ENCODE measurements at places on chromosomes 11 and 22. TPM values are rescaled to one million over a fixed set of nuclear protein-coding genes. Genes with fewer than 3 reads are reported as not detected.

GSTT2 gene
- 0.85 TPM for total RNA-seq

DNA sequence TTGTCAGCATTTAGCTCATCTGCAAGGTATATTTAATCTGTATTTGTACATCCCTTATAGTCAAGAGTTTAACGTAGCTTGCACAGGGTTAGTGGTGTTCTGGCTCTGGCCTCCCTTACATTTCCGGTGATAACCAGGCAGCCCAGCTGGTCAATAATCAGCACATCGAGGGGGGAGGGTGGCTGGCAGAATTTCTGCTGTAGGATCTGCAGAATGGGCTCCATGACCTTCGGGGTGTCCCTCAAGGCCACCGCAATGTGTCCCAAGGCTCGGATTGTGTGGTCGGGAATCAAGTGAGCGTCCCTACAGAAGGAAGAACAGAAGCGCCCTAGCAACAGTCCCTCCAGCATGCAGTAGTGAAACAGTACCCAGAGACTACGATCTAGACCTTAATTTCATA is 25.1 kb downstream of the SERPIND1 start:
- no peak for DNase-seq

FOLH1 gene
- 0.81 TPM for total RNA-seq

DNA sequence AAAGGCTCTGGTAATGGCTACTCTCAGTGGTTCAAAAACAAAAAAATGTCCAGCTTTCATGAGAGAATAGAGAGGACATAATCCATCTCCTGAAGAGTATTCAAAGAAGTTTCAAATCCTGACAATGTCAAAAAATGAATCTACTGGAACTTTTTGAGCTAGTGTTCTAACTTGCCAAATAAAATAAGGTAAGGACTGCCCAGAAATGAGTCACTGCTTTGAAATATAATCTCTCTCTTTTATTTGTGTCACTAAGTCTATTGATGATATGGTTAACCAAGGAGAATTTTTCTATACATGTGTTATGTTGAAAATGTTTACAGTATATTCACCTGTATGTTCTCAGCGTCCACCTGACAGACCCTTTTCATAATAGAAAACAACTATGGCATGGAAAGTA is 3.4 kb downstream of the GUCY1A2 start:
- DNase-seq = no peak

DNA sequence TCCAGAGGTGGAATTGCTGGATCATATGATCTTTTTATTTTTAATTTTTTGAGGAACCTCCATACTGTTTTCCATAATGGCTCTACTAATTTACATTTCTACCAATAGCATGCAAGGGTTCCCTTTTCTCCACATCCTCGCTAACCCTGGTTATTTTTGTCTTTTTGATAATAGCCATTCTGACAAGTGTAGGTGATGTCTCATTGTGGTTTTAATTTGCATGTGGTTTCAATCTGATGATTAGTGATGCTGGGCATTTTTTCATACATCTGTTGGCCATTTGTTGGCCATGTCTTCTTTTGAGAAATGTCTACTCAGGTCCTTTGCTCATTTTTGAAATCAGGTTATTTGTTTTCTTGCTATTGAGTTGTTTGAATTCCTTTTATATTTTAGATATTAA is 15.4 kb upstream of the OR4D5 start:
- DNase-seq = no peak

DNA sequence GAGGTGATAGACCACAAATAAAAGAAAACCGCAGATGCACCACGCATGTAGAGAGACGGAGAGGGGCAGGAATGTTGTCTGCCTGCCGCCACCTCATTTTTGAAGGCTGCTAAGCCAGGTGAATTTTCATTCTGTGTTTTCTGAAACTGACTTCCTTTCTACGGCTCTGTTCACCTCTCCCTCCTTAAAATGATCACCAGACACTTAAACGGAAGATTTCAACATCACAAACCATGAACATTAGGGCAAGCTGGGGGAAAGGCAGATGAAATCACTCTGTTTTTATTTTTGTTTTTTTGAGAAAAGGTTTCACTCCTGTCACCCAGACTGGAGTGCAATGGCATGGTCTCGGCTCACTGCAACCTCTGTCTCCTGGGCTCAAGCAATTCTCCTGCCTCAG is 232.4 kb downstream of the MIAT start:
- no peak for DNase-seq

GRCh38 chr11:18704698-18705097 is 6.1 kb downstream of the TMEM86A start:
- DNase-seq = no peak

- DNase-seq = no peak
These were observed 76.6 kb upstream of the UCP3 start for GRCh38 chr11:74085542-74085892.

GRCh38 chr11:99781074-99781473 is 760.3 kb downstream of the CNTN5 start:
- no peak for DNase-seq

- peak; percentile 43 for DNase-seq
These were observed 1.5 kb downstream of the SLC43A1 start for GRCh38 chr11:57513911-57514537.

GRCh38 chr11:13686776-13687175 is 18.3 kb downstream of the FAR1 start:
- DNase-seq = no peak

GRCh38 chr11:69394234-69394868 is 87.1 kb upstream of the LINC01488 start:
- DNase-seq = no peak

DNA sequence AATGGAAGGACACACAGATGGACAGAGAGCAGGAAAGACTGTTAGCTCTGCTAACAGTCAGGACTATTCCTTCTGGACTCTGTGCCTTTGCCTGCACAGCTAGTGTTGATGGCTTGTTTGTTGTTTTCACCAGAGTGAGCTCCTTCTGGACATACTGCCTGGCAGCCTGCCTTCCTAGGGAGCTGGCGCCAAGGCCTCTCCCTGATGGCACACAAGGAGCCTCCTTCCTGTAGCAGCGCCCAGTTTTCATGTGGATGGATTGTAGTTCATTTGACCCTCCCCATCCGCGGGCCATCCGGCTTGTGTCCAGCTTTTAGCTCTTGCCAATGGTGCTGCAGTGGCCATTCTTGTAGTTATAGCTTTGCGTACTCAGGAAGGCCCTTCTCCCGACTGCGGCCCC is 16.6 kb upstream of the BCR start:
- no peak for DNase-seq

- DNase-seq = no peak
These were observed 354.0 kb upstream of the CCDC90B start for GRCh38 chr11:83639995-83640758.

DNA sequence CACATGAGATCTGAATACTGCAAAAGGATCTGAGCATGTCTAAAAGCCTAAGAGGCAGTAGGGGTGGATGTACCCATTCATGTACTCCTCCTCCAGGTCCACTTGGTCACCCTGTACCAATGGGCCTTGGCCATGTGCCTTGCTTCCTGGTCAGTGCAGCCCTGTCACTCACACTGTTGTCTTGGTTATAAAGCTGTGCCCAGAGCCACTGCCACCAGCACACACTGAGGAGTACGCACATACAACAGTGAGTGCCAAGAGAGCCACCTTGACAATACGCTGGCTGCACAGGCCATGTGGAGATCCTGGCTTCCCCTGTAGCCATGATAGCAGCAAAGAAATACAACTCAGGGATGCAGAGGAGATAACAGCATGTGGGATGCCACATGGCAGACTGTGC is 96.4 kb upstream of the LDLRAD3 start:
- DNase-seq = no peak

AAMDC gene
- 12.9 TPM for total RNA-seq

SPDYC gene
- not detected for total RNA-seq

PANX3 gene
- not detected for total RNA-seq

POTEH gene
- not detected for total RNA-seq

DNA sequence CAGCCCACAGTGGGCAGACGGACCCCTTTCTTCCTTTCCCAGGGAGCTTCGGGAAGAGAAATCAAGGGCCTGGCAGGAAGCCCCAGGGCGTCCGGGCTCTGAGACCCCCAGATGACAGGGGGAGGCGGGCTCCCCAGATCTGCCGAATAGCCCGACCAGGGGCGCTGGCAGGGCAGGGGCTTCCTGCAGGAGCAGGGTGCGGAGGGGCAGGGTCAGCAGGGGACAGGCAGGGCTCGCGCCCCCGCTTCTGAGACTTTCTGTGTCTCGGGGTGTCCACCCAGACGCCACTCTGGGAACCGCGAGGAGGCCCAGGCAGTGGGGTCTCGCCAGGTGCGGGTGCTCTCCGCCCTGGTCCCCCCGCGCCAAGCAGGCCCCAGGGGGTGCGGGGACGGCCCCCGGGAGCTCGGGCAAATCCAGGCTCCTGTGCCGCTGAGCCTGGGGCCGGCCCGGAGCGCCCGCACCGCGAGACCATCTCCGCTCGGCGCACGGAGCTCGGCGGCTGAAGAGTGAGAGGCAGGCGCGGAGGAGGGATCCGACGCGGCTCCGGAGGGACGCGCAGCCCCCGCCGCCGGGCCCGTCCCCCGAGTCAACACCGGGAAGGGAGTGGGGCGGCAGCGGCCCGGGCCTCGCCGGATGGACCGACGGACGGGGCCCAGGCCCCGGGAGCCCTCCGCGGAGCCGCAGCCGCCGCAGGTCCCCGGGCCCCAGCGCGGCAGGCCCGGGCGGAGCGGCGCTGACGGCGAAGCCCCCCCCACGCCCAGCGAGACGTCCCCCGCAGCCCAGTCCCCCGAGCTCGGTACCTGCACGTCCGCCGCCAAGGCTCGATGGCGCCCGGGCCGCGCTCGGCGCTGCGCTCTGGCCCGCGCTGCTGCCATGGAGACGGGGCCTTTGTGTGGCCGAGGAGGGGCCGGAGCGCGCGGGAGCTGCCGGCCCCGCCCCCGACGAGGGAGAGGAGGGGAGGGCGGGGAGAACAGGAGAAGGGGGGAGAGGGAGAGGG is at the start of gene PLXNB2:
Gene PLXNB2 (minus strand): TSS at position 894 of the 997 bp plus-strand sequence. CDS start 17,062 bp downstream, outside the sequence.
- DNase-seq = peak; percentile 86
